Stimulated activated CD8-positive, alpha-beta memory T cell treated with anti-CD3 and anti-CD28 coated beads, Interleukin-4, amount 100 ng/mL, for 48 hours (primary cell): ENCODE measurements at places on chromosomes 3 and 15.

GRCh38 chr3:174483254-174483653 lies 375.9 kb upstream of the NAALADL2 start:
- DNase-seq = no peak

- no peak for DNase-seq
These were observed 175.8 kb downstream of the NSMCE3 start for GRCh38 chr15:29093696-29094343.

GRCh38 chr15:41811432-41812195 lies 16.3 kb upstream of the JMJD7 start:
- peak; percentile 86 for DNase-seq

DNA sequence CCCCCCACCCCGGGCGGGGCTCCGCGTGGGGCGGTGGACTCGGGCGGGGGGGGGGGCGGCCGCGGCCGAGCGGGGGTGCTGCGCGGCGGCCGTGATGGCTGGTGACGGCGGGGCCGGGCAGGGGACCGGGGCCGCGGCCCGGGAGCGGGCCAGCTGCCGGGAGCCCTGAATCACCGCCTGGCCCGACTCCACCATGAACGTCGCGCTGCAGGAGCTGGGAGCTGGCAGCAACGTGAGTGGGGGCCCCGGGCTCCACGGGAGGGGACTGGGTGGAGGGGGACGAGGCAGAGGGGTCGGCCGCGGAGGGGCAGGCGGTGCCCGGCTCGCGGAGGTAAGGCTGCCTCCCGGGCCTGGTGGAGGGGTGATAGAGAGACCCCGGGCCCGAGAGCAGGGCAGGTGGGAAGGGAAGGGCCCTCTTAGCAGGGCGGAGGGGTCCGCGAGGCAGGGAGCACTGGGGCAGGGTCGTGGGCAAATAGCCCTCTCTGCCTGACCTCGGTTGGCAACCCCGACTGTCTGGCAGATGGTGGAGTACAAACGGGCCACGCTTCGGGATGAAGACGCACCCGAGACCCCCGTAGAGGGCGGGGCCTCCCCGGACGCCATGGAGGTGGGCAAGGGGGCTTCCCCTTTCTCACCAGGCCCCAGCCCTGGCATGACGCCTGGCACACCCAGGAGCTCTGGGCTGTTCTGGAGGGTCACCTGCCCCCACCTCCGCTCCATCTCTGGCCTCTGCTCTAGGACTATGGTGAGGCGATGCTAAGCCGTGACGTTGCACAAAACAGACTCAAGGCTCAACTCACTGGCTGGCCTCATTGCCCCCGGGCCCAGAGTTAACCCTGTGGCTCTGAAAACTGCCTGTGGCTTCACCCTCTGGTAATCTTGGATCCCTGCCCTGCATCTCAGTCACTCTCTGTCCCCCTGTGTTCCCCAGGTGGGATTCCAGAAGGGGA lies at the start of gene ECE2:
TSS of gene ECE2 (plus strand) at position 62 of the 950 bp plus-strand sequence. CDS start at position 194, 132 bp downstream.
- DNase-seq = no peak

GRCh38 chr3:108447096-108447847 lies 63.1 kb downstream of the MYH15 start:
- no peak for DNase-seq

DNA sequence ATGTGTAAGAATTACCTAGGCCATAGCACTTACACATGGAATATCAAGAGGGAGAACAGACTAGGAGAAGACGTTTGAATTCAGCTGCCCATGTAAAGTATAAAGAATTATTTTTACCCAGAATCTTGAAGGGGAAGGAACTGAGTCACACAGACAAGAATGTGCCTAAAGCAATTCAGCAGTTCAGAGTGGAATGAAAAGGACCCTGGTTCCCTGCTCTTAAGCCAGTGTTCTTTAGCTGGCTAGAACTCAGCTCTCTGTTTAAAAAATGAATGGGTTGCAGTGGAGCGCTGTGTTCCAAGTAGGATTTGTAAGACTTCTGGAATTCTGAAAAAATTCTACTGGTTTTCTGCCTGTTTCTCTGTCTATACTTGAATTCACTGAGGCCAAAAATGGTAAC lies 440.2 kb downstream of the LPP start:
- DNase-seq = no peak

DNA sequence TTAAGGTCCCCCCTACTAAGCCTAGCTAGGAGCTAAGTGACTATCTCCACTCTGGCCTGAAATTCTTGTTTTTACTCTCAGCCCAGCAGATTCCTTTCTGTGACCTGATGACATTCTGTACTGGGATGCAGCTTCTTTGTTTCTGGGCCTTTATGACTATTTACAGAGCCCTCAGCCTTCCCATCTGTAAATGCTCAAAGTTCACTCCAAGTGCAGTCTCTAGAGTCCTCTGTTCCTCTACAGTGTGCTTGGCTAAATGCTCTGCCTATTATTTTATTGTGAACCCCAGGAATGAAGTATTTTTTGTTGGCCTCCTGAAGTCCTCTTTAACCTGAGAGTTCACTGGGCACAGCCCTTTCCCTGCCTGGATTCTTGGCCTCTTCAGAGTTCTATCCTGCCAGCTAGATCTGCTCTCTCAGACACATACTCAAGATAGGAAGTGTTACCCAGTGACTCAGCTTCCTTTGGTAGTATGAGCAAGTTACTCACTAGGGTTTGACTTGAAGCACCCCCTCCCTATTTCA lies 278.1 kb upstream of the P2RY1 start:
- no peak for DNase-seq
